ENCODE measurements at places on chromosomes 2 and 18.
A peak's percentile ranks its signal among the peaks of the same experiment; 100 is the strongest.

DNA sequence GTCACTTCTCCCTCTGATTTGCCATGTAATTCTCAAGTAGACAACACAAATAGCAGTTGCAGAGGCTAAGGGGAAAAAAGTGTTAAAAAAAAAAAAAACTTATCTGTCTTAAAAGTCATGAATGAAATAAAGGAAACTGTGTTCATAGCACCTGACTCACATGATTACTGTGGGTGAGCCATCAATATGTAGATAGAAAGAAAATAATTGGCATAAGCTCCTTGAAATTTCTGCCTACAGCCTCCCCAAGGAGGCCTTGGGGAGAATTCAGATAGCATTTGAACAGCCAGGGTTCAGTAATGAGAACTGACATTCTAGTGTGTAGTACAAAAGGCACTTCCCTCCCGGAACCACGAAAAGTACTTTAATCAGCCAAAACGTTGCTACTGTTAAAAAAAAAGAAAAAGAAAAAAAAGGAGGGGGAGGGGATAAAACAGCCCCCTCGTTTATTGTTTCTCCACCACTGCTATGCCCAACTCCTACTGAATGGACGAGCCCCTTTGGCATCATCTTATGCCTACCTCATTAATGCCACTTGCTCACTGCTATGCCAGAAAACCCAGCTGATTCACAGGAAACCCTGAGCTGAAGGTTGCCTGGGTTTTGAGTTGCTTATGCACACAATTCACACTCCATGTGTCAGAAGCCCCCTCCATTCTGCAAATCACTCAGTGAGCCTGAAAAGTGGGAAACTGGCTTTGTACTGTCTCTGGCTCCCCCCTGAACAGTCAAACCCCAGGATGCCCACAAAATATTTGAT, 65.5 kb upstream of the KLF7 start:
- DNase-seq: no peak

DNA sequence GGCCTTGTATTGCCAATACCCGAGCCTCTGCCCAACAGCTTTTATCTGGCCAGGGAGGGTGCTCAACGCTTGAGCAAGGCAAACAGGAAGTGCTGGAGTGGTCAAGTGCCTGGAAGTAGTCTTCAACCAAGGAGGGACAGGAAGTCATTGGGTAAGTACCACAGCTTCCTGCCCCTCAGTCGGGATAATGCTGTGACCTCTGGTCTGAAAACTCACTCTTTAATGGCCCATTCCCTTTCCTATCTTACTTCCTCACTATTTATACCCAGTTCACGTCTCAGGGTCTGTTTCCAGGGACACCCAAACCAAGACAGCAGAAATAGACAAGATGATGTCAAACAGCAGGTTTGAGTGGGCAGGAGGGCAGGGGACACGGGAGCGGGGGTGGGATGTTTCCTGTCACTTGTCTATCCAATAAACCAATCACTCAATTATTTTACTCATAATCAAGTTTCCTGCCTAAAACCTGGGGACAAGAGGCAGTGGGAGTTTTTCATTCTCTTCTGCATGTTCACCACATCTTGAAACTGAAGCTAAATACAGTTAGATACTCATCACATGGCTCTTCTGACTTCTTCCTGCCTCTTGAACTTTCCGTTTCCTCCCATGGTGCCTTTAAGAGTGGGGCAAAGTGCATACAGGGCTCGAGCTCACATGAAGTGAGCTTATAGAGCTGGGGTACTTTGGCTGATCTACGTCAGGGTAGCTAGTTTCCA, 68.9 kb upstream of the CAB39 start:
- no peak for DNase-seq

GRCh38 chr2:230924470-230925341, at the start of gene GPR55:
Gene GPR55 (minus strand): TSS chr2:230925242. CDS start chr2:230910962, 14,280 bp downstream.
- no peak for DNase-seq

GRCh38 chr18:10912790-10913545, 236.4 kb downstream of the PIEZO2 start:
- no peak for DNase-seq

DNA sequence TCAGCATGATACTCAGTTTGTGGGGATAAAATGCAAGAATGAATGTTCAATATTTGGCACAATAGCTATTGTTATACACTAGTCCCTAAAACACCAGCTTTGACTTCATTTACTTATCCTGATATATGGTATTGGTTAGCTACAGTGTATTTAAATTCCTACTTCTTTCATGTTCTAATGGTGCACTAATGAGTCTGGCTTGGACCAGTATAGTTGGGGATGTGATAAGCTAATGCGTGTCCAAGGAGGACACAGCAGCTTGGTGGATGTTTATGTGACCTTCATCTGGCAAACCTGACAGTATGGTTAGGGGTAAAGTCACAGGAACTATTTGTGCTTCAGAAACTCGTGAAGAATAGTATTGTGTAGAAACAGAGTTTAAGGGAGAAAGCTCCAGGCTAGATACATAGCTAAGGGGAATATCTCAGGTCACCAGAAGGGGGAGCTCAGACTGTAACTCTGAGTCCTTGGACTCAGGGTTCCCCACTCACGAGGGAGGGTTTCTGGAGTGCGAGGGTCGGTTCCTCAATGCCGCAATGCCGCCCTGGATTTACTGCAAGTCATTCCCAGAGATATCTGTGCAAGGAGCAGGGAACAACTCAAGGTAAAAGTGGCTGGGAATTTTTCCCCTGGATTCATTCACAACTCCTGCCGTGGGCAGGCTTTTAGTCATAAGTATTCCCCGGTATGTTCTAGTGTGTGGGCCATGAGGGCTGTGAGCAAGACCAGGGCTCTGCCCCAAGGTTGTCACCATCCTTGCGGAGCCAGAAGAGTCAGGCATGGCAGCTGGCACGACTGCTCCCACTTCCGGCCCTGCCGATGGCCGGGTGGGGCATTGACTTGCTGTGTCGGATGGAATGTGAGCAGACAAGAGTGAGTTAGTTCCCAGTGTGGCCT, 14.5 kb downstream of the IL1R2 start:
- no peak for DNase-seq

GRCh38 chr18:59051470-59052165, 88.1 kb upstream of the SEC11C start:
- no peak for DNase-seq

DNA sequence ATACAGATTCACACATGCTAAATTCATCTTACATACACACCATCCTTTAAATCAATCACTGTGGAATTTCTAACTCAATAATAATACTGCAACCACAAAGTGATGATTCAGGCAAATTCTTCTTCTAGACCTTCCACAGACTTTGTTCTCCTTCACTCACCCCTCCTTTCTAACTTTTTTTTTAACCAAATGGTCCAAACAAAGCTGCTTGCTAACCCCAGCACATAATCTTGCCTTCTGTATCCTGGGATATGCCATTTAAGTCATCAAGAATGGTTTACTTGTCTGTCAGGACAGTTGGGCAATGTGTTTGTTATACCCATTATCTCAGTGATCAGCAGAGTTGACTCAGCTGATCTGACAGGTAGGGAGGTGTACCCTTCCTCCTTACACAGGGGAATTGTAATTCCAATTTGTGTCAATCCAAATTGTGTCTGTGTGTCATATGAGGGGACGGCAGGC, 10.0 kb downstream of the SLC40A1 start:
- no peak for DNase-seq

DNA sequence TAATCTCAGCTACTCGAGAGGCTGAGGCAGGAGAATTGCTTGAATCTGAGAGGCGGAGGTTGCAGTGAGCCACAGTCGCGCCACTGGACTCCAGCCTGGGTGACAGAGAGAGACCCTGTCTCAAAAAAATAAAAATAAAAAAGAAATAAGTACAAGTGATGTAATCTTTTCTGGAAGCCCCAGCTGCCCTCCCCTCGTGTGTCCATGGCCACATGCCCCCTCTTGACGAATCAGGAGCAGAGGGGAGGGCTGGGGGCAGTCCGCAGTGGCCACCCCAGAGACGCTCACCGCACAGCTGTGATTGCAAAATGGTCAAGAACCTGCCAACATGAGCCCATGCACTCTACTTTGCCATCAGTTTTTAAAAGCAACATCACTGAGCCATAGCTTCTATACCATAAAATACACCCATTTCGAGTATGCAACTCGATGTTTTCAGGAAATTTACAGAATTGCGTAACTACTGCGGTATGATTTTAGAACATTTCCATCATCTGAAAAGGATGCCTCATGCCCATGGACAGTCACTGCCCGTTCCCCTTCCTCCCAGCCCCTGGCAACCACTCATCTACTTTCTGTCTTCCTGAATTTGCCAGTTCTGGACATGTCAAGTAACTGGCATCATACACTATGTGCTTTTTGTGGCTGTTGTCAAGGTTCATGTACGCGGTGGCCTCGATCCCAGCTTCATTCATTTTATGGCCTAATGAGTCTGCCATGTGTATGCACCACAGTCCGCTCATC, 88.1 kb downstream of the NDUFA10 start:
- DNase-seq: no peak

- peak; percentile 39 for DNase-seq
Observed at GRCh38 chr2:208040199-208041171, 15.2 kb upstream of the PLEKHM3 start.

DNA sequence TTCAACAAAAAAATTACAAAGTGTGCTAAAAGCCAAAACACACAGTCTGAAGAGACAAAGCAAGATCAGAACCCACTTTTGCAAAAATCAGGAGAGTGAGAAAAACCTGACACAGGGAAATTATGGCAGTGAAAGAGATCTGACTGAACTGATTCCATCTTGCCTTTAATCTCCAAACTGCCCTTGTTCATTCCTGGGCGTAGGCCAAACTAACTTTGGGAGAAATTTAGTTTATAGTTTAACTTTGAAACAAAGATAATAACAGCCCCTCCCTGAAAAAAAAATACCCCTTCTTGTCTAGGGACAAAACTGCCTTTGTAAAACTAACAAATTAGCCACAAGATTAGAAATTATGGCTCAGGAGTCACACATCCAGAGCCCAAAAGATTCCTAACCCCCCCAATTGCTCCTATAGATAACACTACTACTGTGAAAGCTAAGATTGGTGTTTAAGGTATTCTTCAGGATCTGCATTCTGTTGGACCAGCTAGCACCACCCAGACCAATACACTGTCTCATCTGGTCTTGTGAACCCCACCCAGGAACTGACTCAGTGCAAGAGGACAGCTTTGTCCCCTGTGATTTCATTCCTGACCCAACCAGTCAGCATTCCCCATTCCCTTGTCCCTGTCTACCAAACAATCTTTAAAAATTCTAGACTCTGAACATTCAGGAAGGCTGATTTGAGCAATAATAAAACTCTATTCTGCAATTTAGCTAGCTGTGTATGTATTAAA, 226.1 kb upstream of the SH3BP4 start:
- DNase-seq: no peak

GRCh38 chr2:199524689-199525574, 67.2 kb upstream of the SATB2 start:
- DNase-seq: no peak

DNA sequence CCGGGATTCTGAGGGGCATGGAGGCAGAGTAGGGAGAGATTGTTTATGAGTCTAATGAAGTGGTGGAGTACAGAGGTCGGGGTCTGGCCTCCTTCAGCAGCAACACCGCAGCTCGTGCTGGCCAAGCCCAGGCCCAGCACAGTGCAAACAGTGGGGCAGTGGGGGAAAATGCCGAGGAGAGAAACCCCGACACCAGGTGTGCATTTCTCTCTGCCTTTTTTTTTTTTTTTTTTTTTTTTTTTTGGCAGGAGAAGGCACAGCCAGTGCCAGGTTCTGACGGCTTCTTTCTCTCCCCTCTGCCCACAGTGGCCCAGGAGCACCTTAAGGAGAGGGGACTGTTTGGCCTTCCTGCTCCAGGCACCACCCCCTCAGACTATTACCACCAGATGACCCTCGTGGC, 219.3 kb downstream of the GLI2 start:
- DNase-seq: no peak

- DNase-seq: no peak
Observed at GRCh38 chr2:7878786-7879482, 802.9 kb upstream of the ID2 start.

DNA sequence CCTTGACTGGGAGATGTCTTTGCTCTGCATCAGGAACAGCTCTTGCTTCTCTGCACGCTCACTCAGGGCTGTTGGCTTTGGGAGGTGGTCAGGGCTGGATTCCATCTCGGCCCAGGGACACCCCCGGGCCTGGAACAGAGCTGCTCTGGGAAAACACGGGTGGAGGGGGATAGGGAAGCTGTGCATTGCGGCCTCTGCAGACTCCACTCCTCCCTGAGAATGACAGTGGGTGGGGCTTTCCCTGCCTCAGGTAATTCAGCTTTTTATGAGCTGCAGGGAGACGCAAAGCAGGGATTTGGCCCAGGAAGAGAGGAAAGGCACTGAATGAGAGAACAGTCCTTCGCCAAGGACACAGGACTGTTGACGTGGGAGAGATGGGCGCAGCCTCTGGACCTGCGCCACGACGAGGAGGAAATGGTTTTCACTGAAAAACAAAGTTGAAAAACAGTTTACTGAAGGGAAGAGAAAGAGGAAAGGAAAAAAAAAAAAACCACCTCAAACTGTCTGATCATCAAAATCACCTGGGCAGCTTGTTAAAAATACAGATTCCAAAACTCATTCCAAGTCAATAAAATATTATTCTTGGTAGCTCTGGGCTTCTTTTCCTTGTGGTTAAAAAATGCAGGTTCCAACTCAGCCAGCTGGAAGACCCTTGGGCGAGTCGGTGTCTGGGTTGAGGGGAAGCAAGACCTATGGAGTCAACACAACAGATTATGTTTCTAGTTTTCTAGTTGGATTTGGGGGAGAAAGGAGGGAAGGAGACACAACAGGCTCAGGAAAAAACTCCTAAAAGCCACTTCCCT, 194.0 kb downstream of the ZFP36L2 start:
- no peak for DNase-seq

DNA sequence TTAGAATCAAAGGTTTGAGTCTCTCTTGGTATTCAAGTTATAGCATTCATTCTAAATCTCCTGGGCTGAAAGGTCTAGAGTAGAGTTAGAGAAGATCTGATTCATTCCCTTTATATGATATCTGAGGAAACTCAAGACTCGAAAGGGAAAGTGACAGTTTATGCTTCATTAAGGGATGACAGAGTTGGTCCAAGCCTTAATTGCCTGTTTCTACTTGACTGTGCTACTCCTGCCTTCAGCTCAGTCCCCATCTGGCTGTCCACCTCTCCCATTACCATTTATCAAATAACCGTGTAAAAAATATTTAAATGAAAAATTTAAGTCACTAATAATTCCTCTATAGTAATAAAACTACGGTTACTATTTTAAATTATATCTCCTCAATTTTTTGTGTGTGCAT, 537.1 kb upstream of the MEX3C start:
- DNase-seq: no peak

GRCh38 chr2:65396348-65397026, 35.9 kb downstream of the SPRED2 start:
- no peak for DNase-seq

DNA sequence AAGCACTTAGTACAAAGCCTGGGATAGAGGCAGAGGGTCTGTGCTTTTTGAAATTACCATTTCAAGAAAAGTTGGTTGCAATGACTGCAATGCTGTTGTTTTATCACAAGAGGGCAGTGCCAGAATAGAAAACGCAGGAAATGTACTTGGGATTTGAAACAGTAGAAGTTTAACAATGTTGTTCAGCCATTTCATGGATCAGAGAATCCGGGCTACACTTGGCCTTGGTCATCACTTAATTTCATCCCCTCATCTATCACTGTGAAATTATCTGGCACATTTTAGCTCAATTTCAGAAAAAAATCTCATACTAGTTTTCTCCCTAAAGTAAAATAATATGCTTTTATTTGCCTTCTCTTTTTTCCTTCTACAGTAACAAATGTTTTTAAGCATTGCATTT, 70.8 kb downstream of the RAPGEF4 start:
- no peak for DNase-seq

GRCh38 chr2:206993964-206994363, 54.6 kb downstream of the CPO start:
- no peak for DNase-seq

Data from T-helper 1 cell (primary cell).